ENCODE measurements at places on chromosomes 12 and 14.

- no peak for DNase-seq
Measured at GRCh38 chr14:95922080-95922479, 45.4 kb downstream of the TUNAR start.

DNA sequence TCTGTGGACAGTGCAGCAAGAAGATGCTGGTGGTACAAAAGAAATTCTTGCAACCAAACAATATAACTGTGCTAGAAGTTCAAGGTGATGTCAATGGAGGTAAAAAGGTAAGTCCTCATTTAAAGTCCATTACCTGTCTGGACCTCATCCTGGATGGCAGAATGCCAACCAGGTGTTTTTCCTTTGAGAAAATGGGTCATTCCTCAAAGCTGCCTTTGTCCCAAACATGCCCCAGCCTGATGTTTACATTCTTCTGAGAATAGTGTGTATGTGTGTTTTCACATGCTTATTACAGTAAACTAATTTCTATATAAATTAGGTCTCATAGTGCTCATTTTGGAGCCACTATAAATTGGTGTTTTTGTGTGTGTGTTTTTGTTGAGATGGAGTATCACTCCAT lies 24.9 kb downstream of the ACTR6 start:
- DNase-seq: no peak

DNA sequence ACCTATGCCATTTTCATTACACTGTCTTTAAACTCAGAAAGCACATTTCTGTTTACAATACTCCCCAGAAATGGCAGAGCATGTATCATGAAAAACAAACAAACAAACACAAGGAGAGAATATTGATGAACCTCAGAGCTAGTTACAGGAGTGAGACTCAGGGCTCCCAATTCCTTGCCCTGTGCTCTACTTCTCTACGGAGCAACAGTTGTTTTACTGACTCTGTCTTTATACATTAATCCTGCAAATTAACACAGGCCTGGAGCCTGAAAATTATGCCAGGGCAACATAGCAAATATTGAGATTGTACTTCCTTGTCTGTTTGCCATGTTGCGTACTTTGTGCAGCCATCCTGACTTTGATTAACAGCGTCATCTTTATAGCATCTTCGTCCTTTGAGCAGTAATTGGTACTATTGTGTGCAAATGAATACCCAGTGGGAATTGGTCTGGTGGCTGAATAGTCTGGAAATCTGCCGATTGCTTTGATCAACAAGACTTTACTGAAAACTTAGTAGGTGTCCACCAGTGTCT lies 15.2 kb upstream of the AKAP6 start:
- peak; percentile 55 for DNase-seq

DNA sequence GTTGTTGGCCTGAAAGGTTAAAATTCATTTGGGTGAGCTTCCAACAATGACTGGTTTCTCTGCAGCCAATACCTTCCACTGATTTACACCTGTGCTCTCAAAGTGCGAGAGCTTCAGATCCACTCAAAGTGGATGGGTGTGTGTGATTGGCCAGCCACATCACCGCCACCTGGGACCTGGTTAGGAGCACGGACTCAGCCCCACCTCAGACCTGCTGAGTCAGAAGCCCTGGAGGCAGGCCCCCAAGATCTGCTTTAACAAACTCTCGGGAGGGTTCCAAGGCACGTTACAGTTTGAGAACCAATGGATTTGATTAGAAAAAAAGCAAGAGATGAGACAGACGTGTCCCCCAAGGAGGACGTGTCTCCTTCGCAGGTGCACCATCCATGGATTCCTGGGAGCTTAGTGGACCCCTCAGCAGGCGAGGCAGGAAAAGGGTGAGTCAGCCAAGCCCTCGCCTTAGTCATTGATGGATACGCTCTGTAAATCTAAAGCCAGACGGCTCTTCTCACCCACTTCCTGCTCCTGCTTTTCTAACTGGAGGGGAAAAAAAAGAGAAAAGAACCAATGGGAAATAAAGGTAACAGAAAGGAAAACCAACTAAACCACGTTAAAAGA lies 24.5 kb downstream of the FZD10 start:
- DNase-seq: no peak

Data from DMS153 (cell line).